ENCODE measurements at places on chromosomes 1 and 21.

DNA sequence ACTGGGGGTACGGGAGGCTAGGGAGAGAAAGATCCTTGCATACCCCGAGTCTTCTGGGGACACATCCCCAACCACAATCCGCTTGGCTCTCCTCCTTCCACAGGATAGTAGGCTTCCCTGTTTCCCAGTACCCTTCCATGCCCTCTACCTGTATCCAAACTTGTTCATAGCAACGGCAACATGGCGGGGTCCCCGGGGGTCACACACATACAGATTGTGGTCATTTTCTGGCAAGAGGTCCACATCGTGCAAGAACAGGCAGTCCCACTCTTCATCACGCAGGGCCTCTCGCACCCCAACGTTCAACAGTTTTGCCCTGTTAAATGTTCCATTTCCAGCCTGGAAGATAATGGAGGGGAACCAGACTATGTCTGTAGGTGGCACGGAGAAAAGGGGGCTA lies 3.6 kb downstream of the B4GALT3 start:
- DNase-seq, result no peak

GRCh38 chr1:98487620-98488019 lies 173.9 kb upstream of the SNX7 start:
- no peak for DNase-seq

GRCh38 chr21:36689324-36689723 lies 9.6 kb upstream of the SIM2 start:
- no peak for DNase-seq

DNA sequence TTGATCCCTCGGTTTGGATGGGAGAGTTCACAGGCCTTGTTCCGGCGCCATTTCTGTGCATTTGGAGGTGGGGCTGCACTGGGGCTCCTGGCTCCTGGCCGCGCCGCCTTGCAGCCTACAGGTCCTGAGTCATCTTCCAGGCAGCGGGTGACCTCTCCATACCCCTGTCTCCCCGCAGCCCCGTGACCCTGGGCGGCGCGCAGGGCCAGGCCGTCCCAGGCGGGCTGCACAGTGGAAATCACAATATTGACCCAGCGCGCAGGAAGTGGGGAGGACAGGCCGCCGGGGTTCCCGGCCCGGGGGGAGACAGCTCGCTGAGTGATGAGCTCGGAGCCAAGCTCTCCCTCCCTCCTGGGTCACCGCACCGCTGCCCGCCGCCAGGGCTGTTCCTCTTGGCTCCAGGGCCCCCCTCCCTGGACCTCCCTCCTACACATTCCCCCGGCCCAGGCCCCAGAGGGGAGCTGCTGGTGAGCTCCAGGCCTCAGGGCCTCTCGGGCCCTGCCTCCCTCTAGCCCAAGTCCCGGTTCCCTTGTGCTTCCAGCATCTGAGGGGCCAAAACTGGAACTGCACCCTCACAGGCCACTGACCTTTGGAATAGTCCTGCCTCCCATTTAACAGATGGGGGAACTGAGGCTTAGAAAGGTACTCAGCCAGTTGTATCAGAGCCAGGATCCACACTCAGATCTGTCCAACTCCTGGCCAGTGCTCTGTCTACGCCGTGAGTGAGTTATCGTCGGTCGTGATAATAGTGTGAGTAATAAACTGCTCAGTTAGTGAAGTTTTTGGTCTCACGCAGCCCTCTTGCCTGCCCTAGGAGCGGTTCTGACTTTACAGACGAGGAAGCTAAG lies 142.9 kb upstream of the WNT4 start:
- DNase-seq, result no peak

- DNase-seq, result no peak
Observed at GRCh38 chr1:202791077-202791747, 17.0 kb downstream of the KDM5B start.

- DNase-seq, result no peak
Observed at GRCh38 chr1:235495551-235495950, 8.7 kb downstream of the B3GALNT2 start.

DNA sequence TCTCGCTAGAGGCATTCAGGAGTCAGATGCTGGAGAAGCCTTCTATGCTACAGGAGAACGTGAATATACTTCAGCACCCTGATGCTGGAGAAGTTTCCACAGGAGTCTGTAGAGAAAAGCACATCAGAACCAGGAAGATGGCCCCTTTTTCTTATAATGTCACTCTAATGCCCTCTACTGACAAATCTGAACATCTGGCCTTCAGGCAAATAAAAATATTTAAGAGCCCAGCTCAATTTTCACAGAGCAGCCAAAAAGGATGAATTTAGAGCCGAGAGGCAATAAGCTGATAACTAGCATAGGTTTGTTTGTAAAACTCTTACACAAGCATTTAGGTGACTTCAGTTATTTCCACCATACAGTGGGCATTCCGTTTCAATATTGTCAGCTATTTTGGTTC lies 3.8 kb upstream of the RRP15 start:
- peak; percentile 42 for DNase-seq

DNA sequence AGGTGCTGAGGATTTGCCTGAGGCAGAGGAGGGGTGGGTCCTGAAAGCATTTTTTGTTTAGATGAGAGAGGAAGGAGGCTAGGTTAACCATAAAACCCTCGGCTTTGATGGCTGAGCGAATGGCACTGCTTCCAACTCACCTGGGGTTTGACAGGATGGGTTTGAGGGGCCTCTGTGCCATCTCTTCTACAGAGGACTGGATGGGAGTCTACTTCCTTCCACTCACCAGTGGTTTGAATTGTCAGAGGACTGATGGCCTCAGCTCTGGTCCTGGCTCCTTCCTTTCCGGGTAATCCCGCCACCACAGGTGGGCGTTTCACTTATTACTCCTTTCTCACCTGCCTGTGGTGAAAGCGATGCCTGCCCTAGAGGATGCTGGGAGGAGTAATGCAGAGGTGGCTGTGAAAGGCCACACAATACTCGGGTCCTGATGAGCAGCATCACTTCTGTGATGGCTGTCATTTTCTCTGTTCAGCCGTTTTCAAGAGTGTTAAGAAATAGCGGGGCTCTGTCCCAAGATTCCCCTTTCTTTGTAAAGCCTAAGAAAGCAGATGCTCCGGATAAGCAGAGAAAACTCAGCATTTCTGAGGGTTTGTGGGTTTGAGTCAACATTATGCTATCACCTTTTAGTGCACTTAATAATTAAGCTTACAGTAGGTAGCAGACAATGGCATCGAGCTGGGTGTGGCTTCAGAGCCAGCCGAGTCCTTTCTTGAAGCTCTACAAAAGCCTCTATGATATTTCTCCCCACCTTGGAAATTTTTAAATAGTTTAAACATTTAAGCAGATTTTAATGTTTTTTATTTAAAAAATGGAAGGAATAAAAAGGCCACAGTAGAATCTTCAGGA lies 220.7 kb downstream of the HLX start:
- no peak for DNase-seq

- DNase-seq, result peak; percentile 13
Observed at GRCh38 chr1:169584483-169585144, 1.7 kb downstream of the F5 start.

DNA sequence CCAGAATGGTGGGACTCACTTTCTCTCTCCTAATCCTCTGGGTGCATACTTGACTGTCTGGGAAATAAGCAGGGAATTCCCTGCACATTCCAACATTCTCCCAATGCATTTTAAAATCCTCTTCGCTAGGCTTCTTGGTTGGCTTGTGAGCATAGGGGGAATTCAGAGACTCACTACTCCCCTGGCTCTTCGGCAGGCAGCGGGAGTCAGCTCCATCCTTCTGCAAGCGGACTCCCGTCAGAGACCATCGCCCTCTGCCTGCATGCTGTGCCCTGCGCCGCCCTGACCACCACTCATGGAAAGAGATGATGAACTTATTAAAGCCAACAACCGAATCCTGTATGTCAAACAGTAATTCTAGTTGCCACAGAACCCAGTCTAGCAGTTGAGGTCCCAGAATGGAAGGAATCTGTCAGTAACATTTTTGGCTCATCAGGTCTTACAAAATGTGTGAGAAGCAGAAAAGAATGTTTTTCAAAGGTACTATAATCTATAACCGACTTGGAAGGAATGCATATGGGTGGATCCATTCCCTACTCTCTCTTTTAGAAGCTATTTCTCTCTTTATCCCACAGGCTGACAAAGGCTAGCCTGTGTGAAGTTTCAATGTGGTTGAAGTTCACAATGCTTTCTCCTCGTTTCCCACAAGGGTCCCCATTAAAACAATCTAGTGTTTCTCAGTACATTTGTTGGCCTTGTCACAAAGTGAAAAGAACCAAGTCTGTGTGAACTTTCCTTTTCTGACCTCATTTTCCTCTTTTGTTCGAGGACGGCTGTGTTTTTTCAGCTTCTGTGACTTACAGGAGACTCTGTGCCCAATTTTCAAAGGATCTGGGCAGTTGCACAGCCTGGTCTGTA lies 119.1 kb upstream of the ADAR start:
- DNase-seq, result no peak

GRCh38 chr1:61979729-61980128 lies 214.9 kb upstream of the L1TD1 start:
- no peak for DNase-seq

DNA sequence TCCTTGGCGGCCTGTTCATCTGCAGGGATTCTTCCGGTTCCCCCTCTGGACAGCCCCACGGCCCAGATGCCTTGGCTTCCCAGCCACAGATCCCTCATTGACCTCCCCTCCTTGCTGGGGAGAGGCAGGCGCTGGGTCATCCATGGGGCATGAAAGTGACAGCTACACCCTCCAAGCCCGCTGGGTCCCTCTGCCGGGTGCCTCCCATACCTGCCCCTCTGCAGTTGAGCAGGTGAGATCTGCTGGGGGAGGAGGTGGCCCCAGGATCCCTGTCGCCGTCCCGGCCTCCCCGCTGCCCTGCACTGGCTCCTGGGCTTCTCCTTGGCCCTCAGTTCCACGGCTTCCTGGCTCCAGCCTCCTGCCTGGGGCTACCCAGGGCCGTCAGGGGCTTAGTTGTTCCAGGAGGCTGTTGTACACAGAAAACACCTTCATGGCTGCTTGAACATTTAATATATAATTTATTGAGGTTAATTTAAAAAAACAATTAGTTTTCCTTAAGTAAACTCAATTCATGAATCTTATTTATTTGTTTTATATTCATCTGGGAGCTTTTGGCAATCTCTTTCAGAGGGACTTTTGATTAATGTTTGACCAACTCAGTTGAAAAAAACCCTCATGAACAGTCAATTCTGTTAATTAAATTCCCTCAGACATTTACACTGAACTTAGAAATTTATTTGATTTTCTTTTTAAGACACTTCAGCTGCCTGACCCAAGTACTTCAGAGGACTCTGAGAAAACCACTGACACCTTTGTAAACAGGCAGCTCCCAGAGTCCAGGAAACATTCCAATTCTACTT lies 67.6 kb upstream of the ABCG1 start:
- DNase-seq, result no peak

DNA sequence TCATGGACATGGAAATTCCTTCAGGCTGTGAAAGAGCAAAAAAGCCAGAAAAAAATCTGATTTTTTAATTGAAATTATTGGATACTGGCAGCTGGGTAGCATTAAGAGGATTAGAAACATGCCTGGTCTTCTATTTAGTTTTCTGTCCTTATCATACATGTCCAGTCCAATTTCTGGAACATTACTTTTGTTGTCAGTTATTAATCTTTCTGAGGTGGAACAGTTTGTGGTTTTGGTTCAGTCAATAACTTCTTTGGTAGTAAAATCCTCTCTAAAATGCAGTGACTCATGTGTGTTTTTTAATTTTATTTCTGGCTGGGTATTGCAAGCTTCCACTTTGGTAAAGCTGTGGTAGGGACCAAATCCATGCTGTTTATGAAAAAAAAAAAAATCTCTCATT lies 687.0 kb upstream of the ADGRL2 start:
- DNase-seq, result peak; percentile 6

- no peak for DNase-seq
Observed at GRCh38 chr1:29237852-29238619, 1.7 kb downstream of the PTPRU start.

DNA sequence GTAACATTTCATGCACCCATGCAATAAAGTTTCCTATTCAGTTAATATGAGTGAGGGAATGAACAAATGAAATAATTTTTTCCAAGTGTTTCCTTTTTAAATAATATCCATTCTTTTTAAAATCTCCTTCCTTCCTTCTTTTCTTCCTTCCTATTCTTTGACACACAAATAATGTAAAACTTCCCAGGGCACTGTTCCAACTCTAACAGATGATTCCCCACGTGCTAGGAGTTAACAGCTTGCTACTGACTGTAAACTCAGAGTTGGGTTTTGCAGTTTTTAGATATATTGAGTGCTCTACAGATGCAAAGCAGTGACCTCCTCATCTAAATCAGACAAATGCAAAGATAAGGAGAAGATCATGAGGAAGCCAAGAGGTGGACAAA lies 54.0 kb upstream of the POU2F1 start:
- no peak for DNase-seq

- no peak for DNase-seq
Observed at GRCh38 chr1:29761159-29761928, 525.0 kb downstream of the PTPRU start.

DNA sequence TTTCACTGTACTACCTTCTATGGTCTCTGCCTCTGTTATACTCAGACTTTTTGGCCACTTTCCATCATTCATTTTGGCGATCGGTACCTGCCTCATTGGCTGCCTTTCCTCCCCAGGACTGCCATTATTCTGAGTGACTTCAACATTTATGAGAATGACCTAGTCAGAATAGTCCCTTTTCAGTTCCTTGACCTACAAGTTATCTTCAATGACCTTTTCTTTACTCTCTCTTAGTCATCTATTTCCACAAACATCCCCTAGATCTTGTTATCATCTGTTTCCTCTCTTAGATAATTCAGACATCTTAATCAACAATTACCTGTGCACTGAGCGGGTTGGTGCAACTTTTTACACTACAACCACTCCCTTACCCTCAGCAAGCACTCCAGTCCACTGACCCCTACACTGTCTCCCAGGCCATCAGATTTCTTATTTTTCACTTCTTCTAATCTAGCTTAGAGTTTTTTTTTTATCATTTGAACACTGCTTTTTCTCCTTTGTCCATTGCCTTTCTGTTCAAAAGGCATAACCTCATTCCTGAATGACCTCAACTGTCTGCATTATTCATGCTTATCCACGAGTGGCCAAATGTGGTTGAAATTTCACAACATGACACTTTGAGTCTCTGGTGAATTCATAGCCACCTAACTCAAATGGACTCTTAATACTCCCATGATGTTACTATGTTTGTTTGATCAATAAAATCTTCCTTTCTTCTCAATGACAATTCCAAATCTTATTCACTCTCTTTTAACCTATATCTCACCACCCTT lies 112.7 kb downstream of the HMCN1 start:
- no peak for DNase-seq

- DNase-seq, result no peak
Observed at GRCh38 chr1:143721024-143721373, 250.8 kb downstream of the FAM72C start.

DNA sequence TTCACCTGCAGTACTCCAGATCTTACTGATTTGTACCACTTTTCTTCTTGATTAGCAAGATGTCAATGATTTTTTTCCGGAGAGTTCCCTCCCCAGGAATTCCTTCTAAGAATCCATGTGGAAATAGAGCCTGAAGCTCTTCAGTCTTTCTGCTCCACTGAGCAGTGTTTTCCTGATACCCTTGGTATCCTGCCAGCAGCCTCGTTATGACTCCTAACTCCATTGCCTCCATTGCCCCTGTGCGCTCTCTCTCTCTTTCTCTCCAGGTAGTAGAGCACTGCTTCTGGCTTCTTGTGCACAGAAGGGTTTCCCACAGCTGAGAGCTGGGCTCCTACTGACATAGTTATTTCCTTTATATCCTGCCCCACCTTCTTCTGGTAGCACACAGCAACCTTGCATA lies 12.2 kb downstream of the UBE2U start:
- no peak for DNase-seq

- no peak for DNase-seq
Observed at GRCh38 chr1:197928849-197929336, 11.7 kb downstream of the LHX9 start.

All from HT1080 (cell line).